ENCODE measurements at places on chromosomes 1 and 21. TPM values are rescaled to one million over a fixed set of nuclear protein-coding genes. Genes with fewer than 3 reads are reported as not detected.
A peak's percentile ranks its signal among the peaks of the same experiment; 100 is the strongest.

GRCh38 chr1:110094931-110095654, 17.1 kb upstream of the UBL4B start:
- no peak for DNase-seq

NBPF4 gene
- total RNA-seq: not detected

- no peak for DNase-seq
Observed at GRCh38 chr1:113938192-113938591, 9.1 kb downstream of the HIPK1 start.

UQCRHL gene
- total RNA-seq: 2.9 TPM

- no peak for DNase-seq
Observed at GRCh38 chr1:55538428-55538827, 323.3 kb upstream of the USP24 start.

- no peak for DNase-seq
Observed at GRCh38 chr1:71657891-71658679, 577.2 kb upstream of the ZRANB2 start.

DNA sequence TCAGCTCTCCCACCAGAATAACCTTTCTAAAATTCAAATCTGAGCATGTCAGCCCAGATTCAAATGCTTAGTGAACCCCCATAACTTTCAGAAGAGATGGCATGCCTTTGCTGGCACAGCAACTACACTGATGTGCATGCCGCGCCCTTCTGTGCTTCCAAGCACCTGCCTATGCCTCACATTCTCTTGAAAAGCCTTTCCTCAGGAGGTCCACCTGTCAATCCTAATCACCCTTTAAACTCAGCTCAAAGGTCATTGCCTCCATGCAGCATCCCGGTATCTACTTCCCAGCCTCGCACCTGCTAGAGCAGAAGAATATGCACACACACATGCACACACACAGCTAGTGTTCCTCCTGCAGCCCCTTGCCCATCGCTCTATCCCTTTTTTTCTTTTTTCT, 5.2 kb upstream of the S100A2 start:
- no peak for DNase-seq

DNA sequence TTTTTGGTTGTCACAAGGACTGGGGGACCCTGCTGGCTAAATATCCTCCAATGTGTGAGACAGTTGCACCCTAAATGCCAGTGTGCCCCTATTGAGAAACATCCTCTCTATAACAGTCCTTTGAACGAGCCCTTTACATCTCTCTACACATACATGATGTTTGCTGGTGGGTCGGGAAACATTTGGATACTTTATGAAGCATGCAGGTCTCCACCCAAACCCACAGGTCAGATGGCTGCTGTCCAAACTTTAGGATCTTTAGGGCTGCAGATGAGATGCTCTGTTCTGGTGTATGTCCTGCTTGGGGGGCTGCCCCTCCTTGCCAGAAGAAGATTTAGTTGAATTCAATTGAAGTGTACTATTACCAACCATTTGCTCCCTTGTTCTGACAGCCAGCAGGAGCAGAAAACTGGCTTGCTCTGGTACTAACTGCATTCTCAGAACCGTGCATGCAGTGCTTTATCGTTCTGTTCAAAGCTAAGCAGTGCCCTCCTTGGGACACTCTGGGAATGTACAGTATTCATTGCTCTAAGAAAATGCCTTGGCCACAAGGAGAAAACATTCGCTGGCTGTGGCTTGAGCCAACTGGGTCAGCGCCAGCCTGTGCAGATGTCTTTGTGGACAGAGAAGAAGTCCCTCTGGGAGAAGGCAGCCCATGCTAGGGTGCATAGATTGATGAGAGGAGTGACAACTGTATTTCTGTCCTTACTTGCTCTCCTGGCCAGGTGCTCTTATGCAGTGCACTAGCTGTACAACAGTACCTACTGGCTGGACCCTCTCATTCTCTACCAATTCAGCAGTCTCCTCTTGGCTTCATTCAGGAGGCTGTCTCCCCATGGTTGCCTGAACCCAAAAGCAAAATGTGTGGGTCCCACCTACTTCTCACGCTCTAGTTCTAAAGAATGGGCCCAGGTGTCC, 61.4 kb upstream of the DIRAS3 start:
- peak; percentile 20 for DNase-seq

- DNase-seq: no peak
Observed at GRCh38 chr1:6331543-6332273, 61.9 kb downstream of the ACOT7 start.

SPRR5 gene
- total RNA-seq: not detected

DNA sequence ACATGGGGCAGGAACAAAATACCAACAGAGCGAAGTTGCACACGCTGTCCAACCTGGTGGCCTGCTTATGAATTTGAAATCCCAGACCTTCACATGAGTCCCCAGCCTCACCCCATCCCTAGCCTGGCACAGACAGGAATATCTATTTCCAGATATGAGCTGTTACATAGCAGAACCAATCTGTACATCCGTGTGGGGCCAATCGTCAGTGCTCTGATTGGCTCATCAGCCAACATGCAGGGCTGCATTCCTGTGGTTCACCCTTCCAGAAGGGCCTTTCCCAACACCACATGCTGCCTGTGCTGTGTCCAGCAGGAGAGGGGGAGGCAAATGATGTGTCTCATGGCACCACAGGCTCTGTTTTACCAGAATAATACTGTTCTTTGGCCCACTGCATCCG, 31.3 kb downstream of the CCN1 start:
- DNase-seq: no peak

- DNase-seq: no peak
Observed at GRCh38 chr21:26170471-26171257, at the start of gene APP. Gene APP (minus strand): TSS chr21:26170770. CDS start chr21:26170620, 150 bp downstream.

DNA sequence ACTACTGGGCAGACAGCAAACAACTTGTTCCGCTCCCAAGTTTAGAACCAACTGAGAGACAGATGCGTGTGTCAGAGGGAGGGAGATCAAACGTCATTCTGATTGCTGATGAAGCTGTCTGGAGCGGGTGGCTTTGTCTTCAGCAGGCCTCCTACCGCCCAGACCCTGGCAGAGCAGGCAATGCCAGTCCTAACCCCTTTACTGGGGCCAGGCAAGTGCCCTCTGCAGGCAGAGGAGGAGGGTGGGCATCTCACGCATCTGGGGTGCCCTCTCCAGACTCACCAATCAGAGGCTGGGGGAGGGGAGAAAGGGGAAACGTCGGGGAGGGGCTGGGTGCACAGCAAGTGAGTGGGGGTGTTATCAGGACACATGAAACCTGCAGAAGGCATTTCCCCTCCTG, 126.6 kb downstream of the ACTL8 start:
- DNase-seq: no peak

GRCh38 chr1:38925391-38925790, 16.2 kb downstream of the RHBDL2 start:
- DNase-seq: no peak

- DNase-seq: no peak
Observed at GRCh38 chr1:202605515-202605914, 104.7 kb downstream of the SYT2 start.

DNA sequence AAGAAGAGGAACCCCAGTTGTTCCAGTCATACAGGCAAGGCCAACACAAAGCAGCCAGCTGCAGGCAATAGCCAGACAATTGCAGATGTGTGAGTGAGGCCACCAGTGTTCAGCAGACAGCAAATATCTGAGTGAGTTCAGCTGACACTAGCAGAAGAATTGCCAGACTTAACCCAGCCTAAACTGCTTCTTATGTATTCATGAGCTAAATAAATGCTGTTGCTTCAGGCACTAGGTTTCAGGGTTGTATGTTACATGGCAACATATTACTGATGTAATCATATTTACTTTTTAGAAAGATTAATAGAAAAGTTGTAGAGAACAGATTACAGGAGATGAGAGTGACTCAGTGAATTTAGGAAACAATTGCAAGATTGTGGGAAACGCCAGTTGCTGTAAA, 129.8 kb upstream of the CHODL start:
- DNase-seq: no peak

DNA sequence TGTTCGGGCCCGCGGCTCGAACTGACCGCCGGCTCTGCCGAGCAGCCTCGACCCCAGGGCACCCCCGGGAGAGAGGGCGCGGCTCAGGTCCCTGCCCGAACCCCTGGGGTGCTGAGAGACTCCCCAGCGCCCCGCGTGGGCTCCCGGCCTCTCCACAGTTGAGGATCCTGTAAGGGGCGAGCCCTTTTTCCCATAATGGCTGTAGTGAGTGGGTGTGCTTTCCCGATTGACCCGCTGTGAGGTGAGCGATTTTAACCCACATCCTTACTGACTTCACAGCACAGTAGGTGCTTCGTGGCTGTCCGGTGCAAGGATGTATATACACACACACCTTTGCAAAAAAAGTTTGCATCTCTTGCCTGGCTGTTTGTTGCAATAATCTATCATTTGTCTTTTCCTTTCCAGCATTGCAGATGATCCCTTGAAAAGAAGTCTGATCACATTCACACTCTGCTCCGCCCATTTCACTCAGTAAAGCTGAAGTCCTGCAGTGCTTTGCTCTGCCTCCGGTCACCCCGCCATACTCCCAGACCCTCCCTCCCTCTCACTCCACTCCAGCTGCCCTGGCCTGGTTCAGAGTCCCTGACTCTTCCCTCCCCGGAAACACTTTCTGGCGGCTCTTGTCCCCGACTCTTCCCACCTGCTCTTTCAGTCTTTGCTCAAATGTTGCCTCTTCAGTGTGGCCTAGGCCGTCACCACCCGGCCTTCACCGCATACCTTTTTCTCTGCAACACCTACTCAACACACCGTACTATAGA, 955 bp upstream of the UBE2G2 start:
- DNase-seq: no peak

- no peak for DNase-seq
Observed at GRCh38 chr1:151062741-151063371, 2.7 kb downstream of the MLLT11 start.

TRAF5 gene
- 63.8 TPM for total RNA-seq

DNA sequence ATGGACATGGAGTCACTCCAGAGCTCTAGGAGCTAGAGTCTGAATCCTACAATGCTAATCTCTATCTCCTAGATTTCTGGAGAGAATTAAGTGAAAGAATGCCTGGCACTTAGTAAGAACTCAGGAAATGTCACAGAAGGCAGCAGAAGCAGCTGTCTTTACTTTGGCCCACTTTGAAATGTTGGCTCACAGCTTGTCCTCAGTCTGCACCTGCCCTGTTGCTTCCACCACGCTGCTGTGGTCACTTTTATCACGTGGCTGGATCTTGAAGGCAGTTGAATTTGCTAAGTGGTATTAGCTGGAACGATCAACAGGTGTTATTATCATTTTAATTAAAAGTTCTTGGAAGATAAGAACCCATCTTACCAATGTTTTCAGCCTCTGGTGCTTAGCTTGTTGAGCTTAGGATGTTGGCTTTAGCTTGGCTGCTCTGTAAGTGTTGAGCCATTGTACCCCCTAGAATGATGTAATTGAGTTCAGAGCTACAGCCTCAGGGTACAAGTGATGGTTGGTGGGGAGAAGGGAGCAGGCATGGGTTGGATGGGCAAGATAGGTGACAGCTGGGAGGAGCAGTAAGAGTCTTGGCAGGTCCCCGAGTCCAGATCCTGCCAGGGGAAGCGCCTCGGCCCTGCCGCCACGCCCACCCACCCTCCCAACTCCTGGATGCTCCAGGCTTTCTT, 41.9 kb upstream of the EPS8L3 start:
- no peak for DNase-seq

HPCAL4 gene
- 2.5 TPM for total RNA-seq

GRCh38 chr1:54996359-54996868, 2.3 kb upstream of the BSND start:
- DNase-seq: no peak

DNA sequence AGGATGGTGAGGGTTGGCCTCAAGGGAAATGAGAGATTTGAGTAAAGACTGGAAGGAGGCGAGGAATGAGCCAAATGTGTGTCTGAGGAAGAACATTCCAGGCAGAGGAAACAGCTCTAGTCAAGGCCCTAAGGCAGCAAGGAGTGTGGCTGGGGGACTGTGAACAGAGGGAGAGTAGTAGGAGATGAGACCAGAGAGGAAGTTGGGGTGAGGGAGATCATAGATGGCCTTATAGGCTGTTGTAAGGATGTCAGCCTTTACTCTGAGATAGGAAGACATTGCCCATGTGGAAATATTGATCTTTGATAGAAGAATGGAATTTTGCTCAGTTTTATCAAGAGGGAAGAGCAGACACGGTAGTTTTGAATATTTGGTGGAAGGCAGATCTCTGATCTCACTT, 55.2 kb upstream of the ARTN start:
- no peak for DNase-seq

MYOM3 gene
- total RNA-seq: 7.7 TPM

GRCh38 chr1:95793893-95794292, 559.9 kb downstream of the RWDD3 start:
- no peak for DNase-seq

CYYR1 gene
- total RNA-seq: 11.4 TPM

DNA sequence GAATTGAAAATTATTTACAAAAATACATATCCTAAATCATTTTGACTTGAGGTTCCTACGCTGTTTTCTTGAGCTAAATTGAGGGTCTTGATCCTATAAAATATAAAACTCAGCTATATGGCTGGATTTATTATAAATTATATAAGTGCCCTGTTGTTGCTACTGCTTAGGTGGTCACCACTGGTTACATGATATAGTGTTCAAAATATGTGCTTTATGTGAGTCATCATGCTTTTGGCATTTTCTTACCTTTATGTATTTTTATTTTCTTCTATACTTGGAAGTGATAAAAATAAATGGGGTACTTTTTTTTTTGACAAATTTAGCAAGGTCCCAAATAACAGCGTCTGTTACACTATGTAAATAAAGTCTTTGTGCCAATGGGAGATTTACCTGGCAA, 31.1 kb upstream of the PTPRC start:
- no peak for DNase-seq

GRCh38 chr1:18951818-18952391, 4.6 kb downstream of the IFFO2 start:
- DNase-seq: no peak

- peak; percentile 84 for DNase-seq
Observed at GRCh38 chr1:20786253-20787028, 666 bp downstream of the HP1BP3 start.

- no peak for DNase-seq
Observed at GRCh38 chr1:226364514-226364899, 43.4 kb downstream of the PARP1 start.

DNA sequence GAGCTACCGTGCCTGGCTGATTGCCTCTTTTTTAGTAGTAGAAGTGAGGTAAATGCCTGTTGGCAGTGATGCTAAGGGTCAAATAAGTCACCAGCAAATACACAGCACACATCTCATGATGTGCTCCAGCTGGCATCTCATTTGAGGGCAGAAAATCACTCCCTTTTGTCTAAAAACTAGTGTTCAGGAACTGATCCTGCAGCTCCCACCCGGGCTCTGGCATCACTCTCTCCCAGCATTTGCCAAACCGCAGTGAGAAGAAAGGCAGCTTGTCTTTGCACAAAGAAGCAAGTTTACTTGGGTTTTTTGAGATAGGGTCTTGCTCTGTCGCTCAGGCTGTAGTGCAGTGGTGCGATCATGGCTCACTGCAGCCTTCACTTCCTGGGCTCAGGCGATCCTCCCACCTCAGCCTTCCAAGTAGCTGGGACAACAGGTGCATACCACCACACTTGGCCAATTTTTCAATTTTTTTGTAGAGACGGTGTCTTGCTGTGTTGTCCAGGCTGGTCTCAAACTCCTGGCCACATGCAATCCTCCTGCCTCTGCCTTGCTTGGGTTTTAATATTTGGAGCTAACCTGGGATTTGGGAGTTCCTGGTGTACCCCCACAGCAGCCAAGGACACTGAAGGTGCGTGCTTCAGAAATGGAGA, 4.1 kb downstream of the RBP7 start:
- DNase-seq: no peak

- DNase-seq: no peak
Observed at GRCh38 chr21:16740511-16740910, 772.3 kb upstream of the CXADR start.

SPRR2G gene
- total RNA-seq: not detected

CHI3L2 gene
- 0.26 TPM for total RNA-seq

All from urinary bladder (tissue), 4 donors.